ENCODE measurements at places on chromosomes 13 and 19.
A peak's percentile ranks its signal among the peaks of the same experiment; 100 is the strongest.

DNA sequence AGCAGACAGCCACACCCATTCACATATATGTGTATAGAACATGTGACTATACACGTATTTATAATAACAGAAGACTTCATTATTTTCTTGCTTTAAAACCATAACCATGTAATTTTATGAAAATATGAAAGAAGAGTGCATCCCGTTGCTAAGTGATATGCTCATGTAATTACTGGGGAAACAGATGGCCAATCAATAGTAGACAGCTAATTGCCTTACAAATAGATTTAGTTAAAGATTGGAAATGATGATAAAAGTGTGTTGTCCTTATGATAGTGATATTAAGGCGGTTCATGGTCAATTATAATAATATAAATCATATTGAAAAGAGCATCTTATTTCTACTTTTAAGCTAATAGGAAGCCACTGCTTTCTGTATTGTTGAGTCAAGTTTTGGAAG is 95.9 kb downstream of the RFC3 start:
- DNase-seq: no peak

DNA sequence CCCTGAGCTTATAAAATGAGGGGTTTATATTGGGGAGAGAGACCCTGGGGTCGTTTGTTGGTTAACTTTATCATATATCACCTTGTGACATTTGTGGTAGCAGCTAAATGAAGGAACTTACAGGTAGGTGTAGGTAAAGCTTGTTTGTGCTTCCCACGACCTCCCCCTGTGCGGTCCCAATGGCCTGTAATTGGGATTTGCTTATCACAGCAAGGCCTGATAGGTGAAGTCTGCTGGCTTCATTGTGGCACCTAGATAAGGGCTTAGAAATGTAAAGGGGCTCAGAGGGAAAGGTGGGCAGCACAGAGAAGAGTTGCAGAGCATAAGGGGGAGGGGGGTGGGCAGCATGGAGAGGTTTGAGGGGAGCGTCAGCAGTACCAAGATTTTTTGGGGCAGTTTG is 35.5 kb upstream of the MLNR start:
- no peak for DNase-seq

DNA sequence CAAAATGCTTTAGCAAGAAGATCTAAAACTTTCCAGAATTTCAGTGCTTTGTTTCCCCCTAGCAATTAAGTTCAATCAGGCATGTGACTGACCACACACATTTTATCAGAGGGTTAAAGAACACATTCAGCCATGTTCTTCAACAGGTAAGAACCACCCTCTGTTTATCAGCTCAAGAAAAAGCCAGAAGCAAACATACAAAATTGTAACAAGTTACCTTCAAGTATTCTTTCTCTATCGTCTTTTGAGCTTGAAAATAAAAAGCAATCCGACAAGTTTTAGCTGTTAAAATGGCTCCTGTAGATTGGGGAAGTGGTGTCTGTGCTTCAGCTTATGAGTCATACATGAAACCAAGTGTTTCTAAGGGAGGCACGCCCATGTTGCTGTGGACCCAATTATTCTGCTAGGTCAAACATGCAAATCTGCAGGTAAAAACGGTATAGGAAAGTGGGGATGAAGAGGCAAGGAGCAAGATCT is at the start of gene ELF1:
ELF1 (minus strand) TSS at position 306 of the 477 bp plus-strand sequence. CDS start 37,262 bp downstream, outside the sequence.
- peak; percentile 67 for DNase-seq

- peak; percentile 55 for DNase-seq
Measured at GRCh38 chr13:94967183-94968039, 255.1 kb upstream of the SOX21 start.

- DNase-seq: no peak
Measured at GRCh38 chr13:46006688-46007452, 45.7 kb downstream of the ZC3H13 start.

DNA sequence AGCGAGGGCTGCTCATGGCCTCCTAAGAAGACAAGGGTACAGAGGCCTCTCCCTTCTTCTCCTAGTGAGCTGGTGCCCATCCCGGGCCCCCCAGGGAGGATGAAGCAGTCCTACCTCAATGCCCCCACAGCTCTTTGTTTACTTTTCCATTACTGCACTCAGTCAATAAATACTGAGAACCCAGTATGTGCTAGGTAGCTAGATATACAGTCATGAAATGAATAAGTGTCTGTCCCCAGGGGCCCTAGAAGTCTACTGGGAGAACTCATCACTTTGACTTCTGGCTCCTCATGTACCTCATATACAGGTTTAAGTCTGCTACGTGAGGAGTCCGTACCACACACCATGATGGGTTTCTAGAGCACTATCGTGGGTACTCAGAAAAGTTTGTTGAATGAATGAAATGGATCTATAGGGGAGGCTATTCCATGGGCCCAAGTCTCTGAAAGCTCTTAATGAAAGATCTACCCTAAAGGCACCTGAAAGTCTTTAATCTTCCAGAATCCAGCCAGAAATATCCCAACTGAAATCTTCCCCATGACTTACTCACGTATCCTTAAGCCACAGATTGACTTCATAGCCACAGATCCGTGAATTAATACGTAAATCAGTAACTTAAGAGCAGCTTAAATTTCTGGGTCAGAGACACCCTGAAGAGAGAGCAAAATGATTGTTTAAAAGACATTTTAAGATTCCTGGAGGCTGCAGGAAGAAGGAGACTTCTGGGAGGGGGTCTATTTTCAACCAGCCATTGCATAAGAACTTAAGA is 51.6 kb upstream of the POMP start:
- DNase-seq: no peak

- DNase-seq: no peak
Measured at GRCh38 chr13:60612593-60612992, 215.6 kb downstream of the TDRD3 start.

DNA sequence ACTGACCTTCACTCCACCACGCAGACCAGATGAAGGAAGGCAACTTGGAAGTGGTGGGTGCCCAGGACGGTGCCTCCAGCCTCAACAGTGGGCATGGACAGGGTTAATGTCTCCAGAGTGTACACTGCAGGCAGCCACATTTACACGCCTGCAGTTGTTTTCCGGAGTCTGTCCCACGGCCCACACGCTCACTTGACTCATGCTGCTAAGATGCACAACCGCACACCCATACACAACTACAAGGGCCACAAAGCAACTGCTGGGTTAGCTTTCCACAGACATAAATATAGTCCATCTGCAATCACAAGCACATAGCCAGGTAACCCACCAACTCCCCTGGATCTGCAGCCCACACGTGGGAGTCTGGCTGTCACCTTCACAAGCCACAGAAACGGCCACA is 12.6 kb upstream of the AXL start:
- DNase-seq: no peak

DNA sequence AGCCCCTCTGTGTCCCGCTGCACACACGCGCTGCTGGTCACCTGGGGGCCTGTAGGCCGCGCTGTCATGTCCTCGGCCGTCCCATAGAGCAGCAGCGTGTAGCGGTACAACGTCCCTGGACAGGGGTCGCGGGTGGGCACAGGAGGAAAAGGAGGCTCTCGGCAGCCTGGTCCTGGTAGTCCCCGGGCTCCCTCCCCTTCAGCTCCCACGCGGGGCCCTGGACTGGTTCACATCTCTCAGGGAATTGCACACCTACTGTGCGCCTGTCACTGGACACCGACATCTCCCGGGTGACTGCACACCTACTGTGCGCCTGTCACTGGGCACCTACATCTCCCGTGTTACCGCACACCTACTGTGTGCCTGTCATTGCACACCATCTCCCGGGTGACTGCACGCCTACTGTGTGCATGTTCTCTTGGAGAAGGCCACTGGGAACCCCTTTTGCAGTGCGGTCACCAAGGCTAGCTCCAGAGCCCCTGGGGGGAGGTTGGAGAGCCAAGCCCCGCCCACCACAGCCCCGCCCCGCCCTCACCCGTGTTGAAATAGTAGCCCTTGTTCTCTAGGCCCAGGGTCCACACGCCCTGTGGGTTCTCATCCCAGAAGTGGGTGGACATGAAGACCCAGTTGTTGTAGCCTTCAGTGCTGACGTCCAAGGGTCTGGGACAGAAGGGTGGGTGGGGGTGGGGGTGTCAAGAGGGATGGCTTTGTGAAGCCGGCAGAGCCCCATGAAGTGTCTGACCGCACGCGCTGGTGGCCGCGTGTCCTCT is 3.5 kb upstream of the C19orf25 start:
- no peak for DNase-seq

DNA sequence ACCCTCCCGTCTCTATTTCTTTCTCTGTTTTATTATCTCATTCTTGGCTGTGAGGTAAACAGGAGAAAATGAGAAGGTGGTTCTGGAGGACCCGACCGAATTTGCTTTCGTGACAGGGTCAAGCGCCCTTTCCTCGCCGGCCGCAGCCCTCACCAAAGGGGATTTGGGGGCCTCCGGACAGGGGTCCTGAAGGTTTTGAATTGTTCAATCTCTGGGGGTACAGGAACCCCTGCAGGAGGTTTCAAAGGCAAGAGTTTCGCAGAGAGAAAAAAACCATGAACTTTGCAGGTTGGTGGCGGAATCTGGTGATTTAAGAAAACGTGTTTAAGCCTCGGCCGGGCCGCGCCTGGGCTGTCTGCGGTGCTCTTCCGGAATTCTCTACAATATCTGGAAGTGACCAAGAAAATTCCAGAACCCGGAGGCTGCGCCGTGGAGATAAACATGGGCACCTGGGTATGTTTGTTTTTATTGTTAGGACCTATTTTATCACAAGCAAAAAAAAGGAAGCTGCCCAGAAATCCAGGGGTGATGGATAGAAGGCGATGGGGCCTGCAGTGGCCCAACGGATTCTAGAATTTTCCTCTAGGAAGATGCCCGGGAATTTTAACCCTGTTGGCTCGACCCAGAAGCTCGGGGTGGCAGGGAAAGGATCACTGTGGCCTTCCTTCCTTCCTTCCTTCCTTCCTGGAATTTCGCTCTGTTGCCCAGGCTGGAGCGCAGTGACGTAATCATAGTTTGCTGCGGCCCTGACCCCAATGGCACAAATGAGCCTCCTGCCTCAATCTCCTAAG is 14.2 kb upstream of the PTBP1 start:
- no peak for DNase-seq

GRCh38 chr19:14544977-14545715 is 15.8 kb downstream of the TECR start:
- DNase-seq: no peak

All from activated CD4-positive, alpha-beta T cell treated with anti-CD3 and anti-CD28 coated beads for 36 hours (primary cell).